ENCODE measurements at places on chromosomes 6 and 20. TPM values are rescaled to one million over a fixed set of nuclear protein-coding genes. Genes with fewer than 3 reads are reported as not detected.

DNA sequence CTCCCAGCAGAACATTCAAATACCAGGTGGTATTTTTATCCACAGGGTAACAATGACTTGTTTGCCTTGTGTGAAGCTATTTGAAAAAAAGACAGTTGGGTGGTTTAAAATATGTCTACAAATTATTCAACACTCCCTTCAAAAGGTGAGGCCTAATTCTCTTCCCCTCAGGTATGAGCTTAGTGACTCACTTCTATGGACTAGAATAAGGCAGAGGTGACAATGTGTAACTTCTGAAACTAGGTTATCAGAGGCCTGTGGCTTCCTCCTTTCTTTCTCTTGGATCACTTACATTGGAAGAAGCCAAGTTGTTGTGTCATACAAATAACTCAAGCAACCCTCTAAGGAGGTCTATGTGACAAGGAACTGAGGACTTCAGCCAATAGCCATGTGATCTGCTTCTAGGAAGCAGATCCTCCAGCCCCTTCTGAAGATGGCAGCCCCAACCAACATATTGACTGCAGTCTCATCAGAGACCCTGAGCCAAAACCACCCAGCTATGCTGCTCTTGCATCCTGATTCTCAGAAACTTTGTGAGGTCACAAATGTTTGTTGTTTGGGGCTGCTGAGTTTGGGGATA is 102.6 kb downstream of the SNAP25 start:
- no peak for DNase-seq

- DNase-seq = no peak
These were observed 183.4 kb downstream of the ERMARD start for GRCh38 chr6:169934699-169935347.

DNA sequence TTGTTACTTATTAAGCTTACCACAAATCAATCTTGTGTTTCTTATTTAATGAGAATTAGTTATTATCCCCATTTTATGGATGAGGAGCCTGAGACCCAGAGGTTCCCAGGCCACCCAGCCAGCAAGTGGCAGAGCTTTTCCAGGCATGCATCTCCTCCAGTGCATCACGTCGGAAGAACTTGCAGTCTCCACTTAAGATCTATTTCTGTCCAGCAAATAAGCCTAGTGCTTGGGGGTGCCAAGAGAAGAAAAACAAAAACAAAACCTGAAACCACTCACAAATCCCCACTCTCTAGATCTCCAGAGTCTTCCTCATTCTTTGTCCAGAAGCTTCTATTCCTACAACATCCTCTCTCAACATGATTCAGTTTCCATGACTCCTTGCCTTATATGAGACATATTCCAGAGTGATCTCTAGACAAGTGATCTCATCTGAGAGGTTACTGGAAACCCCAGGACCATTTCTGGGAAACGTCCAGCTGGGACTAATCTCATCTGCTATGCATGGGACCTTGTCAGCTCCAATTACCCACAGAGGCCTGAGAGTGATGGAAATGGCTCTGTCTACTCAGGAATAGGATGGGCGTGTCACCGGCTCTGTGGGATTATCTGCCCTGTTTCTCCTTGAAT is 4.1 kb downstream of the GUCA1B start:
- no peak for DNase-seq

GRCh38 chr6:159819932-159820640 is 20.0 kb downstream of the PNLDC1 start:
- no peak for DNase-seq

The SYNJ2 gene
- 14.3 TPM for total RNA-seq

The THBD gene
- 17.1 TPM for total RNA-seq

GRCh38 chr20:17896193-17896723 is 72.3 kb downstream of the SNX5 start:
- DNase-seq = no peak

DNA sequence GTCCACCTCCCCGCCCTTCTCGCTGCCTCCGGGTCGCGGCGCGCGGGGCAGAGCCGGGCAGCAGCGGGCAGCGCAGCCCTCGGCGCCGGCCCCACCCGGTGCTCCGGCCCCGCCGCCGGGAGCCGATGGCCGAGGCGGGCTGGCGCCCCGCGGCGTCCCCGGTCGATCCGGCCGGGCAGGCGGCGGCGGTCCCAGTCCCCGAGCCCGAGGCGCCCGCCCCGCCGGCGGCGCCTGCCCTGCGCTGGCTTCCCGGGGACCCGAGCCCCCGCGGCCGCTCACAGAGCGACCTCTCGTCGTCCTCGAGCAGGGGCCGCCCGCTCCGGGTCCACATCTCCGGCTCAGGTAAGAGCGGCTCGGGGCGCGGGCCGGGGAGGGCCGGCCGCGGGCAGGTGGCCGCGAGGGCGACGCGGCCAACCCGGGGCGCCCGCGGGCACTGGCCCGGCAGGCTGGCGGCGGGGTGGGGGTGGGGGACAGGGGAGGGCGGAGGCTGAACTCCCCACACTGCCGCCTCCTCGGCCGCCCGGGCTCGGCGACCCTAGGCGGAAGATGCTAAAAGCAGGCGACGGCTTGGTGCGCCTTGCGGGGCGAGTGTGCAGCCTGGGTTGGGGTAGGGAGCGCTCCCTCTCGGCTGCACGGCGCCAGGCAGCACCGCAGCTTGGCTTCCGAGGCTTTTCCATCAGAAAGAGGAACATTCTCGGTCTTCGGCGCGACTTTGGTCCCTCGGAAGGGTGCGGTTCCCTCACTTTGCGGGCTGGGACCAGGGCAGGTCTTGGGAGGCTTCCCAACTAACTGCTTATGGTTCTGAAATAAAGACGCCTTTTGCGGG is 25.6 kb upstream of the FUCA2 start:
- no peak for DNase-seq

GRCh38 chr20:5390720-5391119 is 74.0 kb upstream of the PROKR2 start:
- DNase-seq = no peak

DNA sequence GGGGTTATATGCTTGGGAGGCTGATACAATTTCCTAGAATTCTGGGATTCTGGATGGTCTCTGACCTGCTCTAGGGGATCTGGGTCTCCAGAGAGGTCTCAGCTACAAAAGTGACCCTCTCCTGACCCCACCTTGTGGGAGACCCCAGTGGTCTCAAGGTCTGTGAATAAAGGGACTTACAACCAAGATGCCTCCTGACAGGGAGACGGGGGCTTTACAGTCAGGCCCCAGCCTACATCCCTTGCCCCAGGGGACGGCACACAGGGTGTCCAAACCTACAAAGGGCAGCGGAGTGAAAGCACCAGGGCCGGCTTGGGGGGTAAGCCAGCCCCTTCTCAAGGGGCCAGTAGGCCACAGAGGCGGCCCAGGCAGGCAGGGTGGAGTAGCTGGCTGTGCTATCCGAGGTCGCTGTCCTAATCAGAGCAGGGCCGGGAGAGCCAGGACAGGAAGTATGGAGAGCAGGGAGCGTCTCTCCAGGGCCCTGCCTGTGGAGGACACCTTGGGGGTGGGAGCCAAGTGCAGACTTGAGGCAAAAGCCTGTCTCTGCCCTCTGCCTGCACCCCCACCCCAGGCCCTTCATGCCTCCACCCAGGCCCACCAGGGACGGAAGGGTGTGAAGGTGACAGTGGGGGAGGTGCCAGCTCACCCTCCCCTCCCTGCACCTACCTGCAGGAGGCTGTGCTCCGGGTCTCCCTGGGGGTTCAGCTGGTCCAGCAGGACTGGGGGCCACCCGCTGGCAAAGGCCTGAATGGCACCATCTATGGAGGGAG is 3.5 kb downstream of the GFRA4 start:
- DNase-seq = no peak

DNA sequence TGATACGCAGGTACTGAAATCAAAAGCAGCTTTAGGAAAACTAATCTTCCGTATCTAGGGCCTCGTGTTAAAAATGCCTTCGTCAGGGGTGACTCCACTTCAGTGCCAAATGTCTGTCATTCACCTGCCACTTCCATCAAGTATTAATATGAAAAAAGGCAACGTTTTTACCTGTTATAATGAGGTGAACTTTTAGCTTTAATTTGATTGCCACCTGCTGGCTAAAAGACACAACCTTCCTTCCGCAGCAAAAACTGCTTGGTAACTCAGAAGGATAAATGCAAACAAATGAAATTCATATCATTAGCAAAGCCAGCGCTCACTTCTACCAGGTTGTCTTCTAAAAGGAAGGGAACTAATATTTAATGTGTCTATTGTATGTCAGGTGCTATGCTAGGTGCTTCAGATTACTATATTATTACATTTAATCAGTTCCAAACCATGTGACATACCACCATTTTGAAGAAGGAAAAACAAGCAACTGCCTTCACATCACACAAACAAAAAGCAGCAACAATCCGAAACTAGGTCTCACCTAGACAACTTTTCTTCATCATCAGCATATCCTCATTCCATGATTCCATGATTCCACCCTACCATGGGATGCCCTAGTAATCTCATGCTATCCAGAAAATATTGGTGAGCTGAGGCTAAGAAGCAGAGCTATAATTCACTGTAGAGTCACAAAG is 20.6 kb upstream of the ARHGAP18 start:
- no peak for DNase-seq

DNA sequence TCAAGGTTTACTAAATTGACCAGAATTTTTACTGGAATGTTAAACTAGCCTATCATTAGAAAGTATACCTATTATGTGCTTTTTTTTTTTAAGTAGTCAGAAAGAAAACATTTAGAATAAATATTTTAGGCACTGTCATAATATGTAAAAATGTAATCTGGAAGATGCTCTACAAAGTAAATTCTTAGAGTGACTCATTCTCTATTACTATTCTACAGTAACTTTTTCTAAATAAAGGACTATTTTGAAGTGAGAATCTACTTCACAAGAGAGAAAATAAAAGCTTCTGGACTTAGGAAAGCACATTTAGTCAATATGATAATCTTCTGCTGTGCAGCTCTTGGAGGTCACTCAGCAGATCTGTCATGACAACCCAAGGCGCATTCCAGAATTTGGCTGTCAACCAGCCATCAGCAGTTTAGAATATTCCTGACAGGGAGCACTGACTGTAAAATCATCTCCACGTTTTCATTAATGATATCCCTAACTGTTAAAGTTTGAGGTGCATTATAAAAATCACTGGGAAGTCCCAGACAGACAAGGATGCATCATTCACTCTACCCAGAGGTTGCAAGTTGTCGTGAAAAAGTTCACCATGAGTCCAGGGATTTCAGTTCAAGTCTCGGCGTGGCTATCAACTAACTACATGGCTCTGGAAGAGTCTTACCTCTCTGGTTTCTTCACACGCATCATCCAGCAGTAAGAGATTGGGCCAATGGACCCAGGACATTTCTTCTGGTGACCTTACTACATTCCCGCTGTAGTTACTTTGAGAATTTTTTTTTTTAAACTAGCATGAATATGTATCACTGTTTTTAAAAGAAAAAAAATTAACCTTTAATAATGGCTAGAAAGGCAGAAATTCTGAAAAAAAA is 374.9 kb downstream of the GJA1 start:
- no peak for DNase-seq

The FOXC1 gene
- total RNA-seq = 26.2 TPM

The PTK6 gene
- 0.55 TPM for total RNA-seq

DNA sequence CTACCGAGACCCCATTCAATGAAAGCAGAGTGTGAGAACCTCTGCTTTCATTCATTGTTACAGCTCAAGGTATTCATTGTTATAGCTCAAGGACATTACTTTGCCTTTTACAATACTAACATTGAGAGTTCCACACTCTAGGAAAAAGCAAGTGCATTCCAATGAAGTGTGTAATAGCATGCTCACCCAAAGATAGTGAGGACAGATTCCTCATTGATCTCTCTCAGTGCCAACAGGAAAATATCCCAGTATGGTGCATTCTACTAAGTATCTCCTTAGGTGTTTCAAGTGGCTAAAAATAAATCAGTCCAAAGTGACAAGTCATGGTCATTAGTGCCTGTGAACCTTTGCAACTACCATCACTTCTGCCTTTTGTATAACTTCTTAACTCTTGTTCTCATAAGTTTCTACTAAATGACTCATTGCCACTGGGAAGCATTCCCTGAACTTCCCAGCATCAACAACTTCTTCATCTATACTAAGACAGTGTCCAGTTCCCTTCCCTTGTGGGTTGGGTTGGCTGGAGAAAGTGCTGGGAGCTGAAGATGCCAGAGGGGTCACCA is 140.7 kb upstream of the STXBP5 start:
- DNase-seq = peak; percentile 51

- DNase-seq = no peak
These were observed 3.0 kb upstream of the NCOA7 start for GRCh38 chr6:125787791-125788190.

The DEFB132 gene
- not detected for total RNA-seq

The DEFB113 gene
- not detected for total RNA-seq

- DNase-seq = no peak
These were observed 9.5 kb downstream of the MYL9 start for GRCh38 chr20:36550790-36551299.

DNA sequence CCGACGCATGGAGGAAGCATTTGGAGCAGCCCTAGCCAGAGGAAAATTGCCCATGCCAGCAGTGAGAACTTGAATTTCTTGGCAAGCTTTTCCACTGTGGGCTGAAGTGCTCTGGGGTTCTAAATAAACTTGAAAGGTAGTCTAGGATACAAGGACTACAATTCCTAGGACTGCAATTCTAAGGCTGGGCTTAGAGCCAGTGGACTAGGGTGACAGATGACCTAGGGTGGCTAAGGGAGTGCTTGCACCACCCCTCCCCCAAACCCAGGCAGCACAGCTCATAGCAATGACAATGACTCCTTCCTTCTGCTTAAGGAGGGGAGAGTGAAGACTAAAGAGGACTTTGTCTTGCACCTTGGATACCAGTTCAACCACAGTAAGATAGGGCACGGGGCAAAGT is 122.3 kb downstream of the THBS2 start:
- no peak for DNase-seq

- DNase-seq = no peak
These were observed 14.3 kb upstream of the SPAG4 start for GRCh38 chr20:35600993-35601973.

DNA sequence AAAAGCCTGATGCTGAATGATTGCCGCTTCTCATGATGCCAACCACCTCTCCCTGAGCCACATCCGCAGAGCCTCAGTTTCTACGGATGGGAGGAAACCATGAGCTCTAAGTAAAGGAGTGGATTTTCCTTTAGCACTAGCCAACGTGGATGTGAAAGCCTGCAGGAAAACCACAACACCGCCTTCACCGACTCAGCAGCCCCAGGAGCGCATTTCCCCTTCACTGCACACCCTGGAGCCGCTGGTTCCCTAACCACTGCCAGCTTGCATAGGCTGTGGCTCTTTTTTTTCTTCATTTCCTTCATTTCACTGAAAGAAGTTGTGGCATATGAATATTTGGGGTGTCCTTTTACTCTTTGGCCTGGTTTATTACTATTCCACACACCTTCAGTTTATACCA is 50.5 kb upstream of the SSTR4 start:
- DNase-seq = no peak

GRCh38 chr6:447381-448165 is 56.0 kb downstream of the IRF4 start:
- no peak for DNase-seq

DNA sequence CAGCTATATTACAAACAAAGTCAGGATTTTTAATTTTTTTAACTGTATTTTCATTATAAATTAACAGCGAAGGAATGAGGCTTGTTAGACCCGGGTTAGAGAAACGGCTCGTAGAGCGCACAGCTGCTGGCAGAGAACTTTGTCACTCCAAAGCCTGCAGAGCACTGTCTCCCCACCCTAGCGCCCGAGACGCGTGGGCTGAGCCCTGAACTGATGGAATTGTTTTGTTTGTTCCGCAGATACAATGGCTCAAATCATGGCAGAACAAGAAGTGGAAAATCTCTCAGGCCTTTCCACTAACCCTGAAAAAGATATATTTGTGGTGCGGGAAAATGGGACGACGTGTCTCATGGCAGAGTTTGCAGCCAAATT is 810 bp downstream of the LAMP5 start:
- no peak for DNase-seq

- no peak for DNase-seq
These were observed 109.3 kb upstream of the FAM83B start for GRCh38 chr6:54737247-54737646.

The OPRM1 gene
- not detected for total RNA-seq

GRCh38 chr6:160393891-160394653 is 45.9 kb downstream of the SLC22A3 start:
- DNase-seq = no peak
